DND-41 (cell line): ENCODE measurements at places on chromosomes 4 and X.

- no peak overlapping the region for H3K27ac ChIP-seq
- no peaks in the 10 kb centered on the region for H3K36me3 ChIP-seq
- H3K27me3 ChIP-seq, result no peaks in the 10 kb centered on the region
- peak; percentile 30 for DNase-seq
- H3K4me3 ChIP-seq, result no peak overlapping the region
These were observed 6.8 kb upstream of the CLCN5 start for GRCh38 chrX:49915361-49916222.

GRCh38 chr4:74329307-74329706, 21.0 kb downstream of the EPGN start:
- no peak overlapping the region for H3K27ac ChIP-seq
- H3K4me3 ChIP-seq, result no peak overlapping the region
- no peaks in the 10 kb centered on the region for H3K4me1 ChIP-seq
- no peaks in the 10 kb centered on the region for H3K36me3 ChIP-seq

DNA sequence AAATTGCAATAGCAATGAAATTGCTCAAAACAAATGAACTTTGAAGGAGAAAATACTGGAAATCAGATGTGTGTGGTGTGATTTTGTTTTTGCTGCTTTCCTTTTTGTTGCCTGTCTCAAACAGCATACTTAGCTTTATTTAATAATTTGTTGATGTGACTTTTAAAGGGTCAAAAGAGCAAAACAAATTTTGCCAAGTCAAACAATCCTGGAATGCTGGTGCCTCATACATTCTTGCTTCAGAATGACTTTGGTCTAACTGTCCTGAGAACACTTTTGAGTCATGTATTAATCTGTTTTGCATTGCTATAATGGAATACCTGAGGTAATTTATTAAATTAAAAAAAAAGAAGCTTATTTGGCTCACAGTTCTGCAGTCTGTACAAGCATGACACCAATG, 3.4 kb downstream of the PF4V1 start:
- H3K27me3 ChIP-seq, result no peaks in the 10 kb centered on the region
- no peaks in the 10 kb centered on the region for H3K36me3 ChIP-seq
- H3K4me3 ChIP-seq, result no peak overlapping the region

DNA sequence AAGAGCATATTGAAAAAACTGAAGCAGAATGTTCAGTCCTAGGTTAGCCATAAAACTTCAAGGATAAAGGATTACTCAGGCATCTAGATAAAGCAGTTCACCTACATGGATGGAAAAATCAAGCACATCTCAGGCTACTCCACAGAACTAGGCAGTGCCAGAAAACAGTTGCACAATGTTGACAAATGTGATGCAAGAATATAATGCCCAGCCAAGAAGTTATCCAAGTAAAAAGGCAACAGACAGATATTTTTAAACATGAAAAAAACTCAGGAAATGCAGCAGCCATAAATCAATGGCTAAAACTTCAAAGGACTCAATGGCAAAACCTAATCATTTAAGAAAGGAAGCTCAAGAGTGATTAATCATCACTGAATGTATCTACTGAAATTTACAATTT, 456.0 kb upstream of the FAM241A start:
- no peaks in the 10 kb centered on the region for H3K27me3 ChIP-seq
- H3K4me3 ChIP-seq, result no peak overlapping the region
- no peak overlapping the region for H3K27ac ChIP-seq
- DNase-seq, result no peak

GRCh38 chr4:26344901-26345564, 24.2 kb downstream of the RBPJ start:
- no peak overlapping the region for H3K27ac ChIP-seq
- no peak overlapping the region for H3K4me3 ChIP-seq
- no peaks in the 10 kb centered on the region for H3K36me3 ChIP-seq
- H3K4me1 ChIP-seq, result no peaks in the 10 kb centered on the region
- H3K27me3 ChIP-seq, result no peaks in the 10 kb centered on the region

GRCh38 chr4:48290146-48290772, 20.6 kb upstream of the TEC start:
- H3K36me3 ChIP-seq, result no peaks in the 10 kb centered on the region
- no peaks in the 10 kb centered on the region for H3K4me1 ChIP-seq
- no peak for DNase-seq
- H3K27me3 ChIP-seq, result no peaks in the 10 kb centered on the region
- no peak overlapping the region for H3K27ac ChIP-seq

GRCh38 chr4:89995814-89996213, 101.2 kb downstream of the MMRN1 start:
- H3K36me3 ChIP-seq, result no peaks in the 10 kb centered on the region
- no peak overlapping the region for H3K4me3 ChIP-seq
- peaks cover 7% of the 10 kb centered on the region for H3K27me3 ChIP-seq
- no peaks in the 10 kb centered on the region for H3K4me1 ChIP-seq
- H3K27ac ChIP-seq, result no peak overlapping the region

DNA sequence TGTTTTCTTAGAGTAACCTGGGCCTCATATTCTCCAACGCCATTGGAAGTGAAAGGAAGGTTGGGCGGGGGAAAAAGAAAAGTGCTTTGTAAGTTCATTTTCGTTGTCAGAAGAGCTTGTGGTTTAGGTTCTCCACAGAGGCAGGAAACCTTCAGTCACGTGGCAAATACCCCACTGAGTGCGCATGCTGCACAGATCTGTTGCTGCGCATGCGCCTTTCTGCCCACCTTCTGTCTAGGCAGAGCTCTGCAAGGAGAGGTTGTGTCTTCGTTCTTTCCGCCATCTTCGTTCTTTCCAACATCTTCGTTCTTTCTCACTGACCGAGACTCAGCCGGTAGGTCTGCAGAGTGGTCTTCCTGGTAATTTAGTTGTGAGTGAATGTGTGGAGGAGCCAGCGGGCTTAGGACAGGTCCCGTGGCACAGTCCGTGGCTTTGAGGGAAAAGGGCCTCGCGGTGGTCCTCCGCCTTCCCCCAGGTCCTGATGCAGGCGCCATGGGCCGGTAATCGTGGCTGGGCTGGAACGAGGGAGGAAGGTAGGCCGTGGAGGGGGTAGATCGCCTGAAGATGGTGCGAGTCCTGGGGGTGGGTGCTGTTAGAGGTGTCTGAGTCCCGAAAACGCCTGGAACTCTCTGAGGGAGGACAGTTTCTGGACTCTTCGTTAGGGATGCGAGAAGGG, at the start of gene PAGE5:
PAGE5 (plus strand) TSS at position 228 of the 676 bp plus-strand sequence. CDS start 1,037 bp downstream, outside the sequence.
- H3K27me3 ChIP-seq, result no peaks in the 10 kb centered on the region
- H3K4me3 ChIP-seq, result no peak within 1 kb of the TSS
- no peaks in the 10 kb centered on the region for H3K36me3 ChIP-seq
- H3K4me1 ChIP-seq, result no peaks in the 10 kb centered on the region
- DNase-seq, result peak; percentile 5
- H3K27ac ChIP-seq, result no peak within 1 kb of the TSS

DNA sequence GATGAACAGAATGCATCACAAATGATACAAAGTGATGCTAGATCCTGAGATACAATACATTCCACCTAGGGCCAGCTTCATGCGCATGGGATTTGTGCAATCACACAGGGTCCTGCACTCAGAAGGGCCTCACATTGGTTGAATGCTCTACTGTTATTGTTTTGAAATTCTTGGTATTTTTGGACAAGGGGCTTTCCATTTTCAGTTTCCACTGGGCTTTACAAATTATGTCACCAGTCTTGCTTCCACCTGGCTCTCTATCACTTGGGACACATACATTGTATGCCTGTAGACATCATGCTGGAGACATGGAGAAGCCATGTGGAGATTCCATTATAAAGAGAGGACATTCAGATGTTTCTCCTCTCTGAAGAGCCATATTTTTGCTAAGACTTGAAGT, 155.8 kb downstream of the NAA11 start:
- DNase-seq, result no peak
- no peaks in the 10 kb centered on the region for H3K36me3 ChIP-seq
- H3K4me1 ChIP-seq, result no peaks in the 10 kb centered on the region
- H3K4me3 ChIP-seq, result no peak overlapping the region
- H3K27ac ChIP-seq, result no peak overlapping the region
- no peaks in the 10 kb centered on the region for H3K27me3 ChIP-seq
